ENCODE measurements at places on chromosomes 16 and 17.

DNA sequence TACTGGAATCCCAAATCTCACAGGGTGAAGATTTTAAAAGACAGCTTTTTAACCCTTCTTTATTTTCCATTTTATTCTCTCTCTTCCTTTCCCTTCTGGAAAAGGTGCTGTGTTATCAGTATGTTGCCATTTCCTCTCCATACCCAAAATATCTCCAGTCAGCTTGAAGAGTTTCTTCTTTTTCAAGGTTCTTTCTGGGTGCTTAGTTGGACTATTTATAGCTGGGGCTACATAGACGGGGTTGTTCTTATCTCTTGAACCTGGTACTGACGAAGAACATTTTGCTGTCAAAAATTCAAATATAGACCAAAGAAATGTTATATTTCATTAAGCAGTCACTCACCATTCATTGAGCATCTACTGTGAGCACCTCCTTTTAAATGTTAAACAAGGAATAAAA is 48.6 kb downstream of the IST1 start:
- DNase-seq = no peak

GRCh38 chr17:21072745-21073197 is 30.0 kb upstream of the USP22 start:
- DNase-seq = no peak

- peak; percentile 92 for DNase-seq
Observed at GRCh38 chr16:19118938-19119431, 5.2 kb downstream of the ITPRIPL2 start.

DNA sequence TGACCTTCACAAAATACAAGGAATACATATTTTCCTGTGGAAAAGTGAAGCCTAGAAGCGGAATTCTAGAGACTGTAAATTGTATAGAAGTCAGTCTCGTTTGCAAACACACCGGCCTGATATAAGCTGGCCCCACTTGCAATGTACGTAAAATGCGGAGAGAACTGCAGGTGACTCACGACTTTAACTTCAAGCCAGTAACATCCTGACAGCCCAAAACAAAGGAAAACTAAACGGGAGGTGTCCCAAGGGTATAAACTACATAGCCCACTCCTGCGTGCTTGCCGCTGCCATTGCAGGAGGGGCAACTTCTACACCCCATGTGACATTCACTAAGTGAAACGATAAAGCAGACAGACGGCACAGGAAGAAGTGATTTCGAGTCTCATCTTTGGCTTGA is 101.6 kb downstream of the CYTH1 start:
- DNase-seq = no peak

GRCh38 chr16:10612649-10613179 is 32.3 kb upstream of the EMP2 start:
- no peak for DNase-seq

GRCh38 chr17:50926523-50926922 is 60.4 kb upstream of the TOB1 start:
- DNase-seq = no peak

DNA sequence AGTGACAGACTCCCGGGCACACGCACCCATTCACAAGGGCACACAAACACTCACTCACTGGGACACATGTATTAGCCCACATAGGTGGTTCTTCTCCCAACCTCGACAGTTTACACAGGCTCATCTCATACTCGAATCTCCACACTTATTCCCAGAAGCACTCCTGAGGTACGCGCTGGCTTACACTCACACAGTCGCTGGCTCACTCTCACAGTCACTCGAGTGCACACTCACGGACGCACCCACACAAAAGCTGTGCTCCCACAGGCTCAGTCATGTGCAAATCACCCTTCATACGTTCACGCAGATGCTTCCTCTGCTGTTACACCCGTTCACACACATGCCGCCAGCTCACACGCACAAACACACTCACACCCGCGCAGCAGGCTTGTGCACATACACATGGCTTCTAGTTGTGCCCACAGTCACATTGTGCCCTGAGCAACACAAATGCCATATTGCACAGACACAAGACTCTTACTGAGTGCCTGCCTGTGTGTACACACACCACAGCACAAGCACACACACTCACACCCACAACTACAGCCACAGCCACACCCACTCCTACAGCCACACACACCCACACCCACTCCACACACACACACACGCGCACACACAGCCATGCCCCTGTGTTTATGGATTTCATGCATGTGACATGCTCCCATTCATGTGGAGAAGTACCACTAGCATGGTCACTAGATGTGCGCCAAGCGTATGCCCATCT is 8.4 kb upstream of the PRR29 start:
- DNase-seq = no peak

DNA sequence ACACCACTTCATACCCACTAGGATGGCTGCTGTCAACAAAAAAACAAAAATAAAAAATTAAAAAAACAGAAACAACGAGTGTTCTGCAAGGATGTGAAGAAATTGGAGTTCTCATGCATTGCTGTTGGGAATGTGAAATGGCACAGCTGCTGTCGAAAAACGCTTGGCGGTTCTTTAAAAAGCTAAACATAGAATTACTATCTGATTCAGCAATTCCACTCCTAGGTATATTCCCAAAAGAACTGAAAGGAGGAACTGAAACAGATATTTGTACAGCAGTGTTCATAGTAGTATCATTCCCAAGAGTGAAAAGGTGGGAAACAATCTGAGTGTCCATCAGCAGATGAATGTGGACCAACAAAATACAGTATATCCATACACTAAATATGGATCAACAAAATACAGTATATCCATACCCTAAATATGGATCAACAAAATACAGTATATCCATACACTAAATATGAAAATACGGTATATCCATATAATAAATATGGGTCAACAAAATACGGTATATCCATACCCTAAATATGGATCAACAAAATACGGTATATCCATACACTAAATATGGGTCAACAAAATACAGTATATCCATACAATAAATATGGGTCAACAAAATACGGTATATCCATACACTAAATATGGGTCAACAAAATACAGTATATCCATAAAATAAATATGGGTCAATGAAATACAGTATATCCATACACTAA is 8.7 kb downstream of the METTL16 start:
- DNase-seq = no peak

Measured in CD14-positive monocyte (primary cell).